ENCODE measurements at places on chromosomes 5 and 9.

- no peak for DNase-seq
These were observed 170.9 kb downstream of the CTNND2 start for GRCh38 chr5:11733185-11733839.

DNA sequence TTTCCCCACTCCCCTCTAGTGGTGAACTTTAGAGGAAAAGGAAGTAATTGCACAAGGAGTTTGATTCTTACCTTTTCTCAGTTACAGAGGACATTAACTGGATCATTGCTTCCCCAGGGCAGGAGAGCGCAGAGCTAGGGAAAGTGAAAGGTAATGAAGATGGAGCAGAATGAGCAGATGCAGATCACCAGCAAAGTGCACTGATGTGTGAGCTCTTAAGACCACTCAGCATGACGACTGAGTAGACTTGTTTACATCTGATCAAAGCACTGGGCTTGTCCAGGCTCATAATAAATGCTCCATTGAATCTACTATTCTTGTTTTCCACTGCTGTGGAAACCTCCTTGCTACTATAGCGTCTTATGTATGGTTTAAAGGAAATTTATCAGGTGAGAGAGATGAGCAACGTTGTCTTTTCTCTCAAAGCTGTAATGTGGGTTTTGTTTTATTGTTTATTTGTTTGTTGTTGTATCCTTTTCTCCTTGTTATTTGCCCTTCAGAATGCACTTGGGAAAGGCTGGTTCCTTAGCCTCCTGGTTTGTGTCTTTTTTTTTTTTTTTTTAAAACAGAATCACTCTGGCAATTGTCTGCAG lies 25.3 kb downstream of the SLC22A5 start:
- no peak for DNase-seq

- DNase-seq: no peak
These were observed 14.0 kb downstream of the IL33 start for GRCh38 chr9:6229619-6230018.

DNA sequence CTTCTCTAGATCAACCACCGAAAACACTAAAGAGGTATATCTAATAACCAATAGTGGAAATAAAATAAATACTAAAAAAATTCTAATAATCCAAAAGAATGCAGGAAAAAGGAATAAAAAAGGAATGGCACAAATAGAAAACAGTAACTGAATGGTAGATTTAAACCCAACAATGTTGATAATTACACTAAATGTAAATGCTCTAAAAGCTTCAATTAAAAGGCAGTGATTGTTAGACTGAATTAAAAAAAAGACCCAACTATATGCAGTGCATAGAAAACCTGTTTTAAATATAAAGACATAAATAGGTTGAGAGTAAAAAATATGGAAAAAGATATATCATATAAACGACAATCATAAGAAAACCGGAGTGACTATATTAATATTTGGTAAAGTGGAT lies 9.2 kb upstream of the ZBTB5 start:
- DNase-seq: no peak

DNA sequence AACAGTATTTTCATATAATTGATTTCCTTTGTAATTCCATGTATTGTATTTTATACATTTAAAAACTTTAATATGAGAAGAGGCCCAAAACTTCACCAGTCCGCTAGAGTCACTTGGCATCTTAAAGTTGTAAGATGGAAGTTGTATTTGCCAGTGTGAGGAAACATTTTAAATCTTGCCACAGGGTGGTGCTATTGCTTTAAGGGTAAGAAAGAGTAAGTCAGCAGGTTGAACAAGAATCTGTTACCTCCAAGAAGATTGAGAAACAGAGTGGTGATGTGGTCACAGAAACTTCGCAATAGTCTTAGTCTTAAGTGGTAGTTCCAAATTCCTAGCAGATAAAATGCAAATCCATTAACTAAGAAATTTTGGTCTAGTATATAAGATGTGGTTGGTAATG lies 39.8 kb upstream of the RANBP6 start:
- DNase-seq: no peak

Data from stimulated activated CD4-positive, alpha-beta T cell treated with anti-CD3 and anti-CD28 coated beads, Interleukin-4, amount 100 ng/mL, for 1 hour (primary cell).